ENCODE measurements at places on chromosomes 6 and 20.

GRCh38 chr20:52888096-52888495 is 84.1 kb upstream of the TSHZ2 start:
- no peak for DNase-seq

- DNase-seq = no peak
Measured at GRCh38 chr6:115885636-115886366, 174.9 kb downstream of the FRK start.

- DNase-seq = no peak
Measured at GRCh38 chr20:1134836-1135235, 16.4 kb downstream of the PSMF1 start.

- DNase-seq = no peak
Measured at GRCh38 chr6:97765461-97765860, 482.4 kb upstream of the MMS22L start.

- no peak for DNase-seq
Measured at GRCh38 chr20:33211817-33212424, 5.2 kb upstream of the BPIFA3 start.
